ENCODE measurements at places on chromosomes 11 and 22.

DNA sequence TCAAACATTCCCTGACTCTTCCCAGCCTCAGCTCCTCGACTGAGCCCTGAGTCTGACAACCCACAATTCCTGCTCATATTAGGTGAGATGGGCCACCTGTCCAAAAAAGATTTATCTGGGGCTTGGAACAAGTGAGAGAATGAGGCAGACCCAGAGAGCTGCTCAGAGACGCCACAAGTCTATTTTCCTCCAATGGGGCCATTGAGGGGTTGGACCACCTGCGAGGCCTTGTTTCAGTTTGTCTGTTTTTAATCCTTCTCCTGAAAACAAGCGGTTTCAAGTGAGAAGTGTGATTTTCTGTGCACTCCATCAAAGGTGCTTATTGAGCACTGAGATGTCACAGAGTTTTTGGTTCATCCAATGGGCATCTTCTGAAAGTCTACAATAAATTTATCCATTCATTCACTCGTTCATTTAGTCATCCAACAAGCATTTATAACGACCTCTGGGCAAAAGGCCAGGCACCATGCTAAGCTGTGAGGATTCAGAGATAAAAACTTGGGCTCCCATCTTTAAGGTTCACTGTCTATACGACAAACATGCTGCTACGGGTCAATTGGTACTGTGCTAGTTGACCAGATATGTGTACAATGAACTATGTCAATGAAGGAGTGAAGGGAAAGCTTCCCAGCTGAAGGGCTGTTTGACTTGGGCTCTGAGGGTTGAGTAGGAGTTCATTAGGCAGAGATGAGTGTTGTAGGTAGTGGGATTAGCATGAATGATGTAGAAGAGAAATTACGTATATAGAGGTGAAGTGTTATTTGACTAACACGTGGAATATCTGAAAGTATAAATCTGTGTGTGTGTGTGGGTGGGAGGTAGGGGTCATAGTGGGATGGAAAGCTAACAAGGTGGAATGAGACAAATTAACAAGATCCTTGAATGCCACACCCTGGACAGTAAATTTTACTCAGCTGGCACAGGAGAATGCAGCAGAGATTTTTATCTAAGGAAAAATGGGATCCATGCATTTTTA lies 168.9 kb downstream of the MIAT start:
- no peak for DNase-seq

DNA sequence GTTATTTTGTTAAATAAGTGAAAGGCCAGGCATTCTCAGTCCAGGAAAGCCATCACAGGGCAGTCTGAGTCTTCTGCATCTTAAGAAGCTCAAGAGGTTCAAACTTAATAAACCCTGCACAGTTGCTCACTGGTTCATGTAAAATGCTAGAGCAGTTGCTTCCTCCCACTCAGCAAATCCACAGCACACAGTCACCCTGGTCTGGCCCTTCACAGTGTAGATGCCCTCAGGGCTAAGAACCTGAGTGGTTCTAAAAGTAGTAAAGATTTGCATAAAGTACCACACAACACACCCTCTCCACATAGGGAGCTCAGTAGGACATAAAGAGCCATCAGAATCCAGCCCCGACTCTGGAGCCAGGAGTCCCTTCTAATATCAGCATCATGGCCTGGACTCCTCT lies 58.7 kb downstream of the ZNF280B start:
- DNase-seq: no peak

DNA sequence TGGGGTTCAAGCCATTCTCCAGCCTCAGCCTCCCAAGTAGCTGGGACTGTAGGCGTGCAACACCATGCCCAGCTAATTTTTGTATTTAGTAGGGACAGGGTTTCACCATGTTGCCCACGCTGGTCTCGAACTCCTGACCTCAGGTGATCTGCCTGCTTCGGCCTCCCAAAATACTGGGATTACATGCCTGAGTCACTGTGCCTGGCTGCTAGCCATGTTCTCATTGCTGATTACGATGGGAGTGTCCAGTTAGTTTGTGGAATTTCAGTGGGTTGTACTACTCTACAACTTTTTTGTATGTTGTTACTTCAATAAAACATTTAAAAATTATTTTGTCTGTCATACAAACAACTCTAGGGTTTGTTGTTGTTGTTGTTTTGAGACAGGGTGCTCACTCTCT lies 4.8 kb upstream of the VPS11 start:
- DNase-seq: no peak

DNA sequence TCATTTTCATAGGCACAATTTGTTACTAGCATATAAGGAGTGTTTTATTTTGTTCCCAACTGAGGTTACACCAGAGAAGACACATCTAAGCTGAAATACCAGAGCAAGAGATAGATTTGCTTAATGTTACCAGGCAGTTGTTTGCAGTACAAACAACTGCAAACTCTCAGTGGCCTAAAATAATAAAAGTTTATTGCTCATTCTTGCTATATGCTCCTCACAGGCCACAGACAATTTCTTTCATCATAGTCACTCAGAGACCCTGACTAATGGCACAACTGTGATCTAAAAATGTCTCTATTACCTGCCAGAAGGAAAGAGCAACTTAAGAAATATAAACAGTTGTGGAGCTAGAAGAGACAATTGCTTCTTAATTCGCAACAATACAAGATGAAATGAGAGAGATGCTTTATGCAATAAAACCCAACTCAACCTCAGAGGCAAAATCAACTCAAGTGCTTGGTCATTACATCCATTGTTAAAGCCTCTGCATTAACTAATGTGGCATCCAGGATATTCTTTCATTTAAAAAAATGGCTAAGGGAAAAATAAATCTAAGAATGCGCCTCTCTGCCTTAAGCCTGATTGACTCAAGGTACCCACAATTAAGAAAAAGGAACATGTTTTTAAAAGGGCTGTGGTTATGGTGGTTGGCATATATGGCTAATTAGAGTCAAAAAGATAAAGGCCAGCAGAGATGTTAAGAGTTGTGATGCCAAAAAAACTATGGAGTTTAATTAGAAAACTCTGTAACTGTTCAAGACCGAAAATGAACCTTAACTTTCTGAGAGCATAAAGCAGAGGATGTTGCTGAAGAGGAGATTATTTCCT lies 103.7 kb downstream of the CD44 start:
- DNase-seq: no peak

- DNase-seq: no peak
Measured at GRCh38 chr22:50525858-50526107, 385 bp upstream of the SCO2 start.

DNA sequence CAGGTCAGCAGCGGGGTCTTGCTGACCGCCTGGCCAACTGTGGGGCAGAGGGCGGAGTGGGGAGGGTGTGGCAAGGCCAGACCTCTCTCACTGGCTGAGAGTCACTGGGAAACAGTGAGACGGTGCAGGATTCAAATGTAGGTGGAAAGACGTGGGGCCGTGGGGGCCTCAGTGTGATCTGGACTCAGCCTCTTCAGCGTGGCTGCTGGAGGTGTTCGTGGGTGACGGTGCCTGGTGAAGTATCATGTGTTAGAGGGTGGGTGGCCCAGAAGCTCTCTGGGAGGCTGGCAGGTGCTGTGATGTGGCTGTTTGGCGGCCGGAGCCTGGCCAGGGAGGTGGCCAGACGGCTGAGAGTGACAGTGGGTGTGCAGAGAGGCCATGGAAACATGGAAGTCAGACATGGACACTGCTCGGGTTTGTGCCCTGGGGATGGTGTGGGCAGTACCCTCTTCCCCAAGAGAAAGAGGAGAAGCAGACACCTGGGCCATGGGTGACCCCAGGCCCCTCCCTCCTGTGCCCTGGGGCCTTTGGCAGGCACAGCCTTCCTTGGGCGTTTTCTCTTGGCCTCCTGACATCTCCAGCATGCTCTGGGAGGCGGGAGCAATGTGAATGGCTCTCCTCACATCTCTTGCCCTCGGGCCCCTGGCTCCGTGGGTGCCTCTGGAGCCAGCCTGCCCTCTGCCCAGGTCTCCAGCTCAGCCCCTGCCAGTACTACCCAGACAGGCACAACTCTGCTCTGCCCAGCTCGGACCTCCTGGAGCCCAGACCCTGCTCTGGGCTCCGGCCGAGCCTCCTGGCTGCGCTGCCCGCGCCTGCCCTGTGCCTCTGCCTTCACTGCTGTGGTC lies 10.1 kb upstream of the ACR start:
- DNase-seq: no peak

DNA sequence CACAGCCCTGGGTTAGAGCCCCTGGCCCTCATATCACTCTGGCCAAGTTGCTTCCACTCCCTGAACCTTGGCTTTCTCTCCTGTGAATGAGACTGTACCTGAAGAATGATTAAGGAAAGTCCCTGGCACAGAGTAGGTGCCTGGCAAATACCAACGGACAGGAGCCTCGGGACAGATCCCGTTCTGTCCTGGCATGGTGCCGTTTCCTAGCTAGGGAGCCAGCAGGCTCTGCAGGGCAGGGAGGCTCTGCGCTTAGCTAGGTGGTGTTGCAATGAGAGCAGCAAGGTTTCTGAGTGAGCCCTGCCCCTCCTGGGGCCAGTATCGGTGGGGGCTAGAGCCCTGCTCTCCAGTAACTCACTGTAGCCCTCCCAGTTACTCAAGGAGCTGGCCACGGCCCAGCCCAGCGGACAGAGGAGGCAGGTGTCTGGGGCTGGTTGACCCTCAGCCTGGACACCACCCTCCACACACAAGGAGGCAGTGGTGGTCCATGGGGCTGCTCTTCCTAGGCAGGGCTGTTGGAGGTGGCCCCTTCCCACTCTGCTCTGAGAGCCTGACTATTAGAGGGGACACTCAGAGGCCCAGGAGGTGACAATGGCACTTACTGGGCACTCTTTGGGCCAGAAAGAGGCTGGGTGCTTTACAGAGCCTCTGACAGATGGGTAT lies 74.4 kb downstream of the NFAM1 start:
- no peak for DNase-seq

GRCh38 chr11:2463766-2464277 lies 19.0 kb downstream of the KCNQ1 start:
- DNase-seq: no peak

DNA sequence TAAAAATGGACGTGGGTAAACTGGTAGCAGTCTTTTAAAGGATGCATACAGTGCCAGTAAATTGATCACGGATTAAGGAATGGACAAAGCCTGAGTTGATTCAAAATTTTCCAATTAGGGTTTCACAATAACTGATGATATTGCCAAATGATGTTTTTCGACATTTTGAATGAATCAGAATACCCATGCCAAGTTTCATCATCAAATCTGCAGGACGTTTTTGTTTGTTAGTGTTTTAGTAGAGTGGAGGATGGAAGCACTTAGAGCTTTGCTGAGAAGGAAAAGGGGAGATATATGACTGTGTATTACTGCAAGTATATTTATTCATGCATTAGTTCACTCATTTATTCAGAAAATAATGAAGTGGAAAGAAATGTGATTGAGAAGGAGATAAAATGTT lies 78.3 kb downstream of the SLC17A6 start:
- no peak for DNase-seq

All from NCI-H1417 treated with DMSO at 0.1 percent for 48 hours (cell line).